ENCODE measurements at places on chromosomes 3 and 15. TPM values are rescaled to one million over a fixed set of nuclear protein-coding genes. Genes with fewer than 3 reads are reported as not detected.
A peak's percentile ranks its signal among the peaks of the same experiment; 100 is the strongest.

- no peaks in the 10 kb centered on the region for H3K36me3 ChIP-seq
- H3K4me3 ChIP-seq, result no peak overlapping the region
- DNase-seq, result peak; percentile 89
- H3K27me3 ChIP-seq, result no peaks in the 10 kb centered on the region
- peak overlapping the region; percentile 34 for H3K27ac ChIP-seq
These were observed 34.5 kb downstream of the GPR171 start for GRCh38 chr3:151168269-151169094.

DNA sequence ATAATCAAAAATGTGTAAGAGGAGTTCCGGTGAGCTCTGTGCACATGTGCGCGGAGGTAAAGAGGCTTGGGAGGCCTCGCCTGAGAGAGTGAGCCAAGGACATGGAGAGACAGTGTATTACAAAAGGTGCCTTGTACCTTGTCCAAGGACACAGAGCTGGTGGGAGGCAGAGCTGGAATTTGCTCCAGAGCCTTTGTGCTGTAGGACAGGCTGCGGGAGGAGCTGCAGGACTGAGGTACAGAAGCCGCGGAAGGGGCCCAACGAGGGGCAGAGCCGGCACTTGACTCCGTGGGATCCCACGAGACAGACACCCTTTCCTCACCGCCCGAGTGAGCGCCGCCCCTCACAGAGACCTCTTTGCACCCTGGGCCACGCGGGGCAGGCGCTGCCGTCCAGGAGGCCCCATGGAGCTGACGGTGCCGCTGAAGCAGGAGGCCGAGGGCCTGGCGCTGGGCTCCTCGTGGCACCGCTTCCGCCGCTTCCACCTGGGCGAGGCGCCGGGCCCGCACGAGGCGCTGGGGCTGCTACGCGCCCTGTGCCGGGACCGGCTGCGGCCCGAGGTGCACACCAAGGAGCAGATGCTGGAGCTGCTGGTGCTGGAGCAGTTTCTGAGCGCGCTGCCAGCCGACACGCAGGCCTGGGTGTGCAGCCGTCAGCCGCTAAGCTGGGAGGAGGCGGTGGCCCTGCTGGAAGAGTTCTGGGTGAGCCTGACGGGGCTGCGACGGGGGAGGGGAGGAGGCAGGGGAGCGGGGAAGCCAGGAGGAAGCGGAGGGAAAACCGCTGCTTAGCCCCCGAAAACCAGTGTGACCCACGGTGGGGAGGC lies 68.7 kb downstream of the SLTM start:
- H3K4me1 ChIP-seq, result no peaks in the 10 kb centered on the region
- H3K4me3 ChIP-seq, result peak overlapping the region; percentile 54
- peak overlapping the region; percentile 88 for H3K27ac ChIP-seq
- DNase-seq, result peak; percentile 78

DNA sequence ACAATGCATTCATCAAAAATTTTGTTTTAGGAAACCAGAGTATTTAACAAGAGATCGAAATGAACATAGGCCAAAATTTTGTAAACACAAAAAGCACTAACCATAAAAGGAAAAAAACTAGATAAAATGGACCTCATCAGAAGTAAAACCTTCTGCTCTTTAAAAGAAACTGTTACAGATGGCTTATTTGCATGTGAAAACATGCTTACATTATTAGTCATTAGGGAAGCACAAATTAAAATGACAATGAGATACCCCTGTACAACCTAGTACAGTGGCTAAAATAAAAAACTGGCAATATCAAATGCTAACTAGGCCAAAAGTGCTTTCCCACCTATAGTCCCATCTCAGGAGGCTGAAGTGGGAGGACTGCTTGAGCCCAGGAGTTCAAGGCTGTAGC lies 19.3 kb downstream of the UBR1 start:
- no peaks in the 10 kb centered on the region for H3K4me1 ChIP-seq
- no peak overlapping the region for H3K4me3 ChIP-seq
- DNase-seq, result no peak

DNA sequence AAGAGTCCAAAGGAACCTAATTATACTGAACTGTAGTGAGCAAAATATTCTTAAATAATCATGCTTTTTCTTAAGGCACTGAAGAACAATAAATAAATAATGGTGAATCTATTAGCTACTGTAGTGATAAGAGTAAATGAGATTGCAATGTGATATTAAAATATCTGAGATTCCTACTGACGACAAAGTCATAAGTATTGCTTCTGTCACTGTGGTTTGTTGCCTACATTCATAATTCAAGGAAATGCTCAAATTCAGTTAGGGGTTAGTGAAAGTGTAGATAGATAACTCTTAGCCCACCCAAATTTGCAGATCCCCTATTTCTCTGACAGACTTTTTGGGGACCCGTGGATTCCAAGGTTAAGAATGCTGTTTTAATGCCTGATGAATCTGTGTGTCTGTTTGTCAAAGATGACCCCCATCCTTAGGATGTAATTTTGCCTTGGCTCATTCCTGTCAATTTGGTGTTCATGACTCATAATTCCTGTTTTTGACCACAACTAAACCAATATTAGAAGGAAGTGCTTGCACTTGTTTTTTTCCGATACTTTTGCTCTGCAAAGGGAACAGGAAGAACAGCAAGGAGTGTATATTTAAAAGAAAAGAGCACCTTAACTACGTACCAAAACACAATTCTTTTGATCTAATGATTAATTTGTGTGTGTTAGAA lies 86.7 kb downstream of the MAGI1 start:
- no peak for DNase-seq
- no peaks in the 10 kb centered on the region for H3K36me3 ChIP-seq
- H3K4me1 ChIP-seq, result peaks cover 24% of the 10 kb centered on the region
- no peak overlapping the region for H3K4me3 ChIP-seq

- H3K4me1 ChIP-seq, result no peaks in the 10 kb centered on the region
- no peak for DNase-seq
- H3K27me3 ChIP-seq, result no peaks in the 10 kb centered on the region
- no peaks in the 10 kb centered on the region for H3K36me3 ChIP-seq
These were observed 25.2 kb downstream of the CGNL1 start for GRCh38 chr15:57401546-57401945.

GRCh38 chr3:110413266-110413665 lies 658.4 kb upstream of the NECTIN3 start:
- DNase-seq, result no peak
- peaks cover 7% of the 10 kb centered on the region for H3K4me1 ChIP-seq
- H3K27me3 ChIP-seq, result no peaks in the 10 kb centered on the region
- H3K4me3 ChIP-seq, result no peak overlapping the region
- no peaks in the 10 kb centered on the region for H3K36me3 ChIP-seq

- H3K4me3 ChIP-seq, result no peak overlapping the region
- H3K27ac ChIP-seq, result no peak overlapping the region
- no peak for DNase-seq
- H3K36me3 ChIP-seq, result no peaks in the 10 kb centered on the region
- no peaks in the 10 kb centered on the region for H3K4me1 ChIP-seq
- peaks cover 10% of the 10 kb centered on the region for H3K27me3 ChIP-seq
These were observed 157.6 kb upstream of the PPP2R3A start for GRCh38 chr3:135807879-135808278.

- no peak overlapping the region for H3K4me3 ChIP-seq
- H3K4me1 ChIP-seq, result no peaks in the 10 kb centered on the region
- H3K27me3 ChIP-seq, result no peaks in the 10 kb centered on the region
These were observed 186.6 kb upstream of the FEZF2 start for GRCh38 chr3:62559831-62560445.

GRCh38 chr15:33215941-33216872 lies 21.7 kb upstream of the FMN1 start:
- H3K27ac ChIP-seq, result no peak overlapping the region
- H3K4me3 ChIP-seq, result no peak overlapping the region
- H3K4me1 ChIP-seq, result no peaks in the 10 kb centered on the region
- H3K27me3 ChIP-seq, result no peaks in the 10 kb centered on the region
- DNase-seq, result no peak

GRCh38 chr3:178778589-178778988 lies 242.4 kb downstream of the KCNMB2 start:
- H3K4me1 ChIP-seq, result no peaks in the 10 kb centered on the region
- H3K36me3 ChIP-seq, result no peaks in the 10 kb centered on the region
- no peak overlapping the region for H3K27ac ChIP-seq
- no peaks in the 10 kb centered on the region for H3K27me3 ChIP-seq

GRCh38 chr3:186193534-186194450 lies 84.9 kb upstream of the ETV5 start:
- no peak for DNase-seq
- no peak overlapping the region for H3K27ac ChIP-seq
- peak overlapping the region; percentile 28 for H3K4me3 ChIP-seq

GRCh38 chr3:156400735-156401134 lies 154.2 kb downstream of the SSR3 start:
- no peak for DNase-seq
- no peak overlapping the region for H3K27ac ChIP-seq
- no peaks in the 10 kb centered on the region for H3K36me3 ChIP-seq
- H3K4me3 ChIP-seq, result no peak overlapping the region
- no peaks in the 10 kb centered on the region for H3K27me3 ChIP-seq

DNA sequence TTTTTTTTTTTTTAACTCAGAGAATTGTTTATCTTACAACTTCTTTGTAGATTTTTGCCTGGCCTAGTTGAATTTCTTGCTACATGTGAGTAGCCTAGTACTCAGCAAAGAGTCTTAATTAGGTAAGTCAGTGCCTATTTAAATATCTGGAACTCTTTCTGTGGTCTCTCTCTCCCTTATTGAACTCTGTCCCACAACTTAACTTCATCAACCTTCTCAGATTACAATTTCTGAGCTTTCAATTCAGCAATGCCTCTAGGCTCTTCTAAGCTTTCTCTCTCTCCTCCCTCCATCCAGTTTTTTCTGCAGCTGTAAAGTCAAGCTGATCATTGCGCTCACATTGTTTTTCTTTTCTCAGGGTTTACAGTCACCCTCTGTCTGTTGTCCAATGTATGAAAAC lies 517.6 kb upstream of the ROBO1 start:
- no peaks in the 10 kb centered on the region for H3K4me1 ChIP-seq
- H3K36me3 ChIP-seq, result no peaks in the 10 kb centered on the region
- DNase-seq, result no peak
- H3K27me3 ChIP-seq, result no peaks in the 10 kb centered on the region
- no peak overlapping the region for H3K27ac ChIP-seq

DNA sequence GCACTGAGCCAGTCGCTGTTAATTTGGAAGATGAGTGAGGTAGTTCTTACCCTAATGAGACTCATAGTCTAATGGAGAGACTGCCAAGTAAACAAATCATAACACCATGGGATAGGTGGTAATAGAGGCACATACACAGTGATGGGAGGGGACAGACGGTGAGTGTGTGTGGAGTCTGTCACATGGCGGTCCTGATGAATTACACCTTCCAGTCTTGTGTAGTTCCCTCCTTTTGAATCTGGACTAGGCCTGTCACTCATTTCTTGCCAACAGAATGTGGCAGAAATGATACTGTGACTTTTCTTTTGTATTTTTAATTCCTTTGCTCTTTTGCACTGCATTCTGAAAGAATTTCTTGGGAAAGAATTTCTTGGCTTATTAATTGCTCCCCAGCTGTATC lies 78.1 kb downstream of the NR1D2 start:
- H3K4me1 ChIP-seq, result no peaks in the 10 kb centered on the region
- H3K27me3 ChIP-seq, result no peaks in the 10 kb centered on the region
- H3K27ac ChIP-seq, result no peak overlapping the region
- no peaks in the 10 kb centered on the region for H3K36me3 ChIP-seq

- DNase-seq, result no peak
- H3K4me3 ChIP-seq, result no peak overlapping the region
- H3K4me1 ChIP-seq, result no peaks in the 10 kb centered on the region
- no peaks in the 10 kb centered on the region for H3K36me3 ChIP-seq
- no peaks in the 10 kb centered on the region for H3K27me3 ChIP-seq
These were observed 6.1 kb upstream of the JMJD7 start for GRCh38 chr15:41821831-41822230.

DNA sequence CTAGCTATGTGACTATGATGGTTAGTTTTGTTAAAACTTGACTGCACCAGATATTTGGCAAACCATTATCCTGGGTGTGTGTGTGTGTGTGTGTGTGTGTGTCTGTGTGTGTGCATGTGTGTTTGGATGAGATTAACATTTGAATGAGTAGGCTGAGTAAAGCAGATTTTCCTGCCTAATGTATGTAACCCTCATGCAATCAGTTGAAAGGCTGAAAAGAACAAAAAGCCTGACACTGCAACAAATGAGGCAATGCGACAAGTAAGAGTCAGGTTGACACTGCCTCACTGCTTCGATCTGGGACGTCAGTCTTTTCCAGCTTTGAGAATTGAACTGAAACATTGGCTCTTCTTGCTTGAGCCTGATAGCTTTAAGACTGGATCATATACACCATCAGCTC lies 643.0 kb downstream of the NAALADL2 start:
- DNase-seq, result no peak
- H3K36me3 ChIP-seq, result no peaks in the 10 kb centered on the region
- H3K4me3 ChIP-seq, result no peak overlapping the region

- H3K27ac ChIP-seq, result no peak overlapping the region
- H3K4me3 ChIP-seq, result no peak overlapping the region
- no peaks in the 10 kb centered on the region for H3K4me1 ChIP-seq
- no peaks in the 10 kb centered on the region for H3K36me3 ChIP-seq
- H3K27me3 ChIP-seq, result no peaks in the 10 kb centered on the region
These were observed 47.2 kb downstream of the NMNAT3 start for GRCh38 chr3:139630542-139630941.

LDHAL6B gene
- total RNA-seq, result not detected

GHRL gene
- 0.70 TPM for total RNA-seq

MYRIP gene
- total RNA-seq, result 1.5 TPM

CHST13 gene
- 2.6 TPM for total RNA-seq

RPUSD2 gene
- total RNA-seq, result 16.8 TPM

NRROS gene
- total RNA-seq, result 9.8 TPM

GOLGA8Q gene
- total RNA-seq, result not detected

SCN11A gene
- total RNA-seq, result 0.14 TPM
